AG20443 (cell line): ENCODE measurements at places on chromosomes 3 and 15.

DNA sequence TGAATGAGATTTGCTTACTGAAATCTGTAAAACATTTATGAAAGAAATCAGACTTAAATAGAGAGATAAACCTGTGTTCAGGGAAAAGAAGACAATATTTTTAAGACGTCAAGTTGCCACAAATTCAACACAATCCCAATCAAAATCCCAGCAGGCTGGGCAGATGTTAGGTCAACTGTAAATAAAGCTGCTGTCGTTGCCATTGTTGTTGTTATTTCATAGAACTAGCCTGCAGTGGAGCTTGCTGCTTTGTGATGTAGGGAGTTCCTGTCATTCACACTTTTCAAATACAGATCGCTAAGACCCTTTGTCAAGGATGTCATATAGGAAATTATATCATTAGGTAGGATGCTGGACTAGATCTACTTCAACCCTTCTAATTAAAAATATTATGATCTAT is 123.1 kb downstream of the NEO1 start:
- no peak for DNase-seq

- no peak for DNase-seq
Measured at GRCh38 chr3:66747261-66747660, 246.4 kb upstream of the LRIG1 start.

GRCh38 chr3:14691239-14691638 is 16.3 kb downstream of the C3orf20 start:
- DNase-seq = no peak

GRCh38 chr3:105354429-105354828 is 12.3 kb upstream of the ALCAM start:
- no peak for DNase-seq

GRCh38 chr3:33962396-33962795 is 164.0 kb downstream of the PDCD6IP start:
- no peak for DNase-seq

- peak; percentile 51 for DNase-seq
Measured at GRCh38 chr3:32399030-32399620, 7.5 kb downstream of the CMTM7 start.

DNA sequence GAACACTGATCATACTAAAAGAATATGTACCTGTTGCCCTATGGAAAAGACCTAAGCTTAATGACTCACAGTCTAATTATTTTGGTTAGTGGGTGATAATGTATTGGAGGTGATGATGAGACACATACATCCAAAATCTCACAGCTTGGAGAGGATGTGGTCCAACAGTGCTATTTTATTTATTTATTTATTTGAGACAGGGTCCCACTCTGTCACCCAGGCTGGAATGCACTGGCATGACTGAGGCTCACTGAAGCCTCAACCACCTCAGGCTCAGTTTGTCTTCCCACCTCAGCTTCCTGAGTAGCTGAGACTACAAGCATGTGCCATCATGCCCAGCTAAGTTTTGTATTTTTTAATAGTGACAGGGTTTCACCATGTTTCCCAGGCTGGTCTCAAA is 35.0 kb downstream of the LPP start:
- no peak for DNase-seq

DNA sequence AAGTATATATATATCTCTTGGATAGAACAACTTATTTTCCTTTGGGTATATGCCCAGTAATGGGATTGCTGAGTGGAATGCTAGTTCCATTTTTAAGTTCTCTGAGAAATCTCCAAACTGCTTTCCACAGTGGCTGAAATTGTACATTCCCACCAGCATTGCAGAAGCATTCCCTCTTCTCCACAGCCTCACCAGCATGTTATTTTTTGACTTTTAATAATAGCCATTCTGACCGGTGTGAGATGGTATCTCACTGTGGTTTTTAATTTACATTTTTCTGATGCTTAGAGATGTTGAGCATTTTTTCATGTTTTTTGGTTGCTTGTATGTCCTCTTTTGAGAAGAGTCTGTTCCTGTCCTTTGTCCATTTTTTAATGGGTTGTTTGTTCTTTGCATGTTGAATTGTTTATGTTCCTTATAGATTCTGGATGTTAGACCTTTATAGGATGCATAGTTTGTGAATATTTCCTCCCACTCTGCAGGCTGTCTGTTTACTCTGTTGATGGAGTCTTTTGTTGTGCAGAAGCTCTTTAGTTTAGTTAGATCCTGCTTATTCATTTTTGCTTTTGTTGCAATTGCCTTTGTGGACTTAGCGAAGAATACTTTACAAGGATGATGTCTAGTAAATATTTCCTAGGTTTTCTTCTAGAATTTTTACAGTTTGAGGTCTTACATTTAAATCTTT is 82.7 kb upstream of the NR2F2 start:
- DNase-seq = no peak

GRCh38 chr15:43256341-43256740 is 10.4 kb downstream of the TGM5 start:
- DNase-seq = no peak

DNA sequence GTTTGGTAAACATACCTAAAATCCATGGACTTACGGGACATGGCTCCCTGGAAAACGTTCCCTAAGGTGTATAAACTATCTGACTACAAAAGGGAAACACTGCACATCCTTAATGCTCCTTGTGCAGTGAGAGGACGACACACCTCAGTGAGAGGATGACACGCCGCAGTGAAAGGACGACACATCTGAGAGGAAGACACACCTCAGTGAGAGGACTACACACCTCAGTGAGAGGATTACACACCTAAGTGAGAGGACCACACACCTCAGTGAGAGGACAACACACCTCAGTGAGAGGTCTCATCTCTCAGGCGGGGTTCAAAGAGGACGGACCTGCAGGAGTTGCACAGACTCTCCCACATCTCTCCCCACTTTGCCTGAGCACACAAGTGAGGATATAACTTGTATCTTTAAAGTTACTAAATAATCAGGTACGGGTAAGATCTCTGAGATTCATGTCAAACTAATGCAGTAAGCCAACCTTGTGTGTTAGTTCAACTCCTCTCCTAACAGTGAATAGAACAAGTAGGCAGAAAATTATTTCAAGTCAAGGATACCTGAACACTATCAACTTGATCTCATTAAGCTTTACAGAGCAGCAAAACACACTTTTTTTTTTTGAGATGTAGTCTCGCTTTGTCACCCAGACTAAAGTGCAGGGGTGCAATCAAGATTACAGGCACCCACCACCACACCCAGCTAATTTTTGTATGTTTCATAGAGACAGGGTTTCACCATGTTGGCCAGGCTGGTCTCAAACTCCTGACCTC is 32.1 kb downstream of the HERC2 start:
- DNase-seq = no peak

DNA sequence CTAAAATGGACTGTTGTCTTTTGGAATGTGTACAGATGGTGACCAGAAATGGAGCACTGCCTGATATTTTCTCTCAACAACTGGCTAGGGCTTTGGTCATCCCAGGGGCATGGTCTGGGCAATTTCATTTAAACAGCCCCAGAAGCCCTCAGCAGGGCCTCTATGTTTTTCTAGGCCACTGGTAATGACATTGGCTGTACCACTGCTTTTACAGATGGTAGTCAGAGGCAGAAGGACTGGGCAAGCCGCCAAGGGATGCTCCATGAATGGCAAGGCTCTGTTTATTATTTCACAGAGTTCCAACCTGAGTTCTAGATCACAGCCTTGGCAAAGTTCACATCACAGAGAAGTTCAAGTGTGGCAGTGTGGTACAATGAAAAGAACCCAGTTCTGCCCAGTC is 37.0 kb upstream of the LMCD1 start:
- DNase-seq = no peak

- DNase-seq = peak; percentile 41
Measured at GRCh38 chr3:9028134-9028533, 64.9 kb upstream of the RAD18 start.

- DNase-seq = no peak
Measured at GRCh38 chr15:59237119-59237855, 30.6 kb downstream of the LDHAL6B start.

DNA sequence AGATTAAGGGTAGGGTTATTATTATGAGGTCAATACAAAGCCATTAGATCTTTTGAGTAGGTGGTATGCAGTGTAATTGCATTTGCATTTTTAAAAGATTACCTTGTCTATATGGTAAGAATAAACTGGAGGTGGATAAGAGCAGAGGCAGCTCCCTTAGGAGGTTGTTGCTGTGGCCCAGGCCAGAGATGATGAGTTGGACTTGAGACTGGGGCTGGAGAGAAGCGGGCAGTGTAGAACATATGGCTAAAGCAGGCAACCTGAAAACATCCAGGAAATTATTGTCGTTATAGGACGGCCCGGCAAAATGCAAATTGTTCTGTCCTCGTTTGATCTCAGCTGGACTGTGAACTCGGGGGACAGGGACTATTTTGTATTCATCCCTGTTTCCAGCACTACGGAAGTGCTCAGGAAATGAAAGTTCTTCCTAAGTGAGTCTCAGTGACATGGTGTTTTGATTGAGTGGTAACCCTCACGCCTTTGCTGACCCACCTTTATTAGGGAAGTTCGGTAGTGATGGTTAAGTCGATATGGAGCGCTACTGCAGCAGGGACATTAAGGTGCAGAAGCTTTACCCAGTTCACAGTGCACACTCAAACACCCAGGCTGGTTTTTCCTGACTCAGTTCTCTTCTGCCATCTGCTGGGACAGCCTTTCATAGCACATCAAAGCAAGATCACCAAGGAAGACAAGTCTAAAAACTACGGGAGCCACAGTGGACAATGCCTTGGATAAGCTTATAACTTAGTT is 27.2 kb upstream of the VPS33B start:
- DNase-seq = peak; percentile 75

GRCh38 chr15:45251888-45252287 is at the start of gene SLC28A2:
TSS of gene SLC28A2 (plus strand) at chr15:45252234. CDS start at chr15:45253216, 982 bp downstream.
- no peak for DNase-seq

GRCh38 chr15:48721061-48721810 is 75.7 kb upstream of the FBN1 start:
- DNase-seq = peak; percentile 66

DNA sequence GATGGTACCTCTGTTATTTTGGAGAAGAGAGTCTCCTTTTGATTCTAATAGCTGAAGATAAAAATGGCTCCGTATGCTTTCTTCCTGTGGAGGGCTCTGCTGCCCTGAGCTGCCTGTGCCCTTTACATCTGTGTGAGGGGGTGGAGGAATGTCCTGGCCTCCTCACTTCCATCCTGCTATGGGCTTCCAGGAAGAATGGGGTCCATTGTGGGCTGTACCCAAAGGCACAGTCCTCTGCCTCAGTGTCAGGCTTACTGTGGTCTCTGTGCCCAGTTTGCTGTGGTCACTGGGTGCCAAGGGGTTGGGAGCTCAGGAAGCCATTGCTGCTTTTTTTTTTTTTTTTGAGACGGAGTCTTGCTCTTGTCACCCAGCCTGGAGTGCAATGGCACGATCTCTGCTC is 14.4 kb downstream of the DAG1 start:
- no peak for DNase-seq

GRCh38 chr3:187721055-187721454 is 18.7 kb upstream of the RTP2 start:
- DNase-seq = no peak

DNA sequence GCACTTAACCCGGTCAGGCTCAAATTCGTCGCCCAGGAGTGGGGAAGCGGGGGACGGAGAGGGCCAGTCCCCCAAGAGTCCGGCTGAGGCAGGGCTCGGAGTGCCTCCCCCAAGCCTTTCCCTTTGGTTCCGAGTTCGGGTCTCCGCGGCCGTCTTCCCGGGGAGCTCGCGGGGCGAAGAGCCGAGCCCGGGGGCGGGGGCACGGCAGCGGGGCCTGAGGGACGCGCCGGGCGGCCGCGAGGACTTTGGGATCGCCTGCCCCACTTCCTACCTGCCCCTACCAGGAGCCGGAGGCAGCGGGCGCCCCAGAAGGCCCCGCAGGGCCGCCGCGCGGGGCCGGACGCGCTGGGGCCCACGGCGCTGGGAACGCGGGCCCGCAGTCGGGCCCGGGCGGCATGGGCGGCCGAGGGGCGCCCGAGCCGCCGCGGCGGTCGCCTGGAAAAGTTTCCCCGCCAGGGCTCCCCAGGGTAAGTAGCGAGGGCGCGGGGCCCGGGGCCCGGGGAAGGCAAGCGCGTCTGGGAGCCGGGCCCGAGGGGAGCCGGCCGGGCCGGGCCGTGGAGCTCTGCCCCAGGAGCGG is 2.8 kb downstream of the FURIN start:
- peak; percentile 63 for DNase-seq

DNA sequence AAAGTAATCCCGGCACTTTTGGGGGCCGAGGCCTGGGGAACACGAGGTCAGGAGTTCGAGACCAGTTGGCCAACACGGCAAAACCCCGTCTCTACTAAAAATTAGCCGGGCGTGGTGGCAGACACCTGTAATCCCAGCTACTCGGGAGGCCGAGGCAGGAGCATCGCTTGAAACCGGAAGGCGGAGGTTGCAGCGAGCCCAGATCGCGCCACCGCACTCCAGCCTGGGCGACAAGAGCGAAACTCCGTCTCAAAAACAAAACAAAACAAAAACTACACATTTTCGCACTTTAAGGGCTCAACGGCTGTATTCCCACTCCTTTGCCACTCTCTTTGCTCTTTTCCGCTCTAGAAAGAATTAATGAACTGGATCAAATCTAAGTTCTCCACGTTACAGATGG is 763 bp upstream of the TRNT1 start:
- no peak for DNase-seq

- peak; percentile 40 for DNase-seq
Measured at GRCh38 chr3:127915115-127915936, at the start of gene KBTBD12. TSS of gene KBTBD12 (plus strand) at chr3:127915232. CDS start at chr3:127923062, 7,830 bp downstream.

DNA sequence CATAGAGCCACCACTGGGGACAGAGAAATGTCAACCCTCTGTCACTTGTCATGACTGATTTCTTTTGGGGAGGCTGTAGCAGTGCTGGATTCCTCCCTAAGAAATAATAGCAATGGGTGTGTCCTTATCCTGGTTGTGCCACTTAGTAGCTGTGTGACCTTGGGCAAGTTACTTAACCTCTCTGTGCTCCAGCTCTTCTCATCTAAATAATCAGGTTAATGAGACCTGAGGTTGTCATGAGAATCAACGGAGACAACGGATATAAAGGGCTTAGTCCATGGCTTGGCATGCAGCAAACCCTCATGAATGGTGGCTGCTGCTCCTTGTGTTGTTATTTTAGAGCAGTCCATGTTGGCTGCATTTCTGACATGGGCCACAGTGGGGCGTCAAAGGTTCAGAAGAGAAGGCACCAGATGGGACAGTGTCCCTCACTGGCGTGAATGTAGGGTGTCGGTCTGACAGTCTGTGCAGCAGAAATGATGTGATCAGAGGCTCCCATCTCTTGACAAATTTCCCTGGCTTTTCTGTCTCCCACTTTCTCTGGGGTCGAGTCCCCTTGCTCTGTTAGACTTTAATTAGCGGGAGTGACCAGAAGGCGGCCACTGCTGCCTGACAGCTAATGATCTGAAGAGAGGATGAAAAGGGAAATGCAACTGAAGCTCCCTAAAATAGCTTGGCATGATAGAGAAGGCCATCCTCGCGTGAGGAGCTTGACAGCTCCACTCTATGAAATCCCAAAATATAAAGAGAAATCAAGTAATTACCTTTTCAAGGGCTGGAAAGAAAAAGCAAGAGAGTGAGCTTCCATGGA is 209.4 kb downstream of the CADPS start:
- DNase-seq = peak; percentile 76

DNA sequence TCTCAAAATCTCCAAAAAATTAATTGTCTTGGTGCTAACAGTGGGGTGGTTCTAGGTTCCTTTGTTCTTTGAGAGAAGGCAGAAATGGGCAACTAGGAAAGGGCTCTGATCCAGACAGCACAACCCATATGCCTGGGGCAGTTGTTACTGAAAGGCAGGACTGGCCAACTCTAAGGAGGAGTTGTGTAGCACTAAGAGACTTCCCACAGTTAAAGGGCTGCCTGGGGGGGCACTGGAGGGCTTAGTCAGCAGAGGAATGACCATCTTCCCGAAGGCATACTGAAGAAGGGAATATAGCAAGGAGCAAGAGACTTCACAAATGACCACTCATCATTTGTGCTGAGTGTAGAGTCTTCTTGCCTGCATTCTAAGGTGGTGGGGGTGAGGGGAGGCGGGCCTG is 15.8 kb downstream of the ILDR1 start:
- no peak for DNase-seq

GRCh38 chr3:179668429-179668828 is 15.6 kb downstream of the USP13 start:
- no peak for DNase-seq
